Activated CD4-positive, alpha-beta T cell treated with anti-CD3 and anti-CD28 coated beads, Interleukin-2, amount 50 U/mL, for 16 hours (primary cell): ENCODE measurements at places on chromosomes 16 and 17.

GRCh38 chr17:7478276-7479212 is 887 bp downstream of the ZBTB4 start:
- DNase-seq, result peak; percentile 56

- DNase-seq, result no peak
These were observed 36.7 kb downstream of the TNFRSF13B start for GRCh38 chr17:16935241-16935663.

DNA sequence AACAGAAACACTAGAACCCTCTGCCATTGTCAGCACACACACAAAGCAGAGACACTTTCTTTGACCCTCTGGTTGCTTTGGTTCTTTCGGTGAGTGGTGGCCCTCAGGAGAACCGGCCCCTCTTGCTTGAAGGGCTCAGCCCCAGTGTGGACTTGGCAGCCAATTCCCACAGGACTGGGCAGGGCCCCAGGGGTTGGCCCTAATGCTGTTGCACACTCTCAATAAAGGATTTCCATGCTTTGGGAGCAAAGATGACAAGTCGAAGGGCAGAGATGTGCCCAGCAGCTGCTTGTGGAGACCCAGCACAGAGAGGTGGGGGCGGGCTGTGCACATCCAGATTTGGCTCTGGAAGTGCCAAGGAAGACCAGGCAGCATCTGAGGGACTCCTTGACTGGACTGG is 149.0 kb downstream of the NTN1 start:
- DNase-seq, result no peak

DNA sequence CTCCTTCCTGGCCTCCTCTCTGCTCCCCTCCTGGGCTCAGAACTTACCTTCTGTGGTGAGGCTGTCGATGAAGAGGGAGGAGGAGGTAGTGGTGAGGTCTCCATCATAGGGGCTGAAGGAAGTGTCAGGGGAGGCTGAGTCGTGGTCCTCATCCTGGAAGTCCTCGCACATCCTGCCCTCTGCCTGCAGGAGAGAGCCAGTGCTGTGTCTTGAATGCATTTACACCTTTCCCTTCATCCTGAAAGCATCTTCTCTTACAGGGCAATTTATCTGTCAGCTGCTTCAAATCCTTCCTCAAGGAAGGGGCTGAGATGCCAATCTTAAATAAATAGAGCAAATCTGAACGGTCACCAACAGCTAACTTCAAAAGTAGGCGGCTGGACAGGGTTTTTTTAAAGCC is 73.6 kb downstream of the PLXDC1 start:
- no peak for DNase-seq

GRCh38 chr17:22265807-22266206 is 573.5 kb downstream of the KCNJ18 start:
- DNase-seq, result no peak

GRCh38 chr17:75769536-75769935 is 4.5 kb upstream of the GALK1 start:
- DNase-seq, result no peak

DNA sequence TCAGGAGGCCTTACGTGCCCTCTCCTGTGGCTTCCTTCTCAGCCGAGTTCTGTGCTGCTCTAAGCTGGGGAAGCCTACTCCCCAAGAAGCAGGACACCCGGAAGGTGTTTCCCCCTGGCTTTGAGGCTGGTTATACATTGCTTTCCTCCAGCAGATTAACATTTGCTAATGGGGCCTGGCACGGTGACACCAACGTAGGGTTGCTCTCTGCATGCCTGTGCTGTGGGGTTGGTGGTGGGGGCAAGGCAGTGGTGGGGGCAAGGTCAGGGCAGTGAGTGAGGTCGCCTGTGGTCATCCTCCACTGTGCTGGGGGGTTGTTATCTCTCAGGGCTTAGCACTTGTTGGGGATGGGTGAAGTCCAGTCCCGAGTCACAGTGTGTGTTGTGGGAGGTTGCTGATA is 4.2 kb downstream of the USP6 start:
- DNase-seq, result no peak

DNA sequence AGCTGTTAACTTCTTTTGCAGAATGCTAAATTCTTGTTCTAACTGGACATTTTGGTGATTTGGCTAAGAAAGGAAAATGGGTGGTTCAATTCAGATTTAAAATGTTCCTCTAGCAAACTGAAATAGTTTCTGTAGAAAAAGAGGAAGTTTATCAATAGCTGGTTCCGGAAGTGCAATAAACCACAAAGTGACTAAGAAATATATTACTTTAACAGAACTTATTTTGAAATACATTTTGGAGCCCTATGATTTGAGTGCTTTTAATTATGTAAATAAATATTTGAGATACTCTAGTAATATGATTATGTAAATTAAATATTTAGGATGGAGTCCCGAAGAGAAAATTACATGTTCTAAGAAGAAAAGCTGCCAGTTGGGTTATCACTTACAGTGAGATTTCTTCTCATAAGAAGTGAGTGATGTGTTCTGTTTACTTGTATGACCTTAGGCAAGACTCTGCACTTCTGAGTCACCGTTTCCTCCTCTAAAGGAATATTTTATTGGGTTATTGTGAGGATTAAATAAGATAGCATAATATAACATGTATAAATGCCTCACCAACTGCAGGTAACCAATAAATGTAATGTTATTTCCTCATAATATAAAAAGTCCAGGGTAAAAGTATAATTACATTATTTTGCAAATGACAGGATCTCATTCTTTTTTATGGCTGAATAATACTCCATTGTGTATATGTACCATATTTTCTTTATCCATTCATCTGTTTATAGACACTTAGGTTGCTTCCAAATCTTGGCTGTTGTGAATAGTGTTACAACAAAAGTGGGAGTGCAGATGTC is at the start of gene EVI2B:
TSS of gene EVI2B (minus strand) at position 73 of the 800 bp plus-strand sequence. CDS start 8,445 bp downstream, outside the sequence.
- peak; percentile 73 for DNase-seq

DNA sequence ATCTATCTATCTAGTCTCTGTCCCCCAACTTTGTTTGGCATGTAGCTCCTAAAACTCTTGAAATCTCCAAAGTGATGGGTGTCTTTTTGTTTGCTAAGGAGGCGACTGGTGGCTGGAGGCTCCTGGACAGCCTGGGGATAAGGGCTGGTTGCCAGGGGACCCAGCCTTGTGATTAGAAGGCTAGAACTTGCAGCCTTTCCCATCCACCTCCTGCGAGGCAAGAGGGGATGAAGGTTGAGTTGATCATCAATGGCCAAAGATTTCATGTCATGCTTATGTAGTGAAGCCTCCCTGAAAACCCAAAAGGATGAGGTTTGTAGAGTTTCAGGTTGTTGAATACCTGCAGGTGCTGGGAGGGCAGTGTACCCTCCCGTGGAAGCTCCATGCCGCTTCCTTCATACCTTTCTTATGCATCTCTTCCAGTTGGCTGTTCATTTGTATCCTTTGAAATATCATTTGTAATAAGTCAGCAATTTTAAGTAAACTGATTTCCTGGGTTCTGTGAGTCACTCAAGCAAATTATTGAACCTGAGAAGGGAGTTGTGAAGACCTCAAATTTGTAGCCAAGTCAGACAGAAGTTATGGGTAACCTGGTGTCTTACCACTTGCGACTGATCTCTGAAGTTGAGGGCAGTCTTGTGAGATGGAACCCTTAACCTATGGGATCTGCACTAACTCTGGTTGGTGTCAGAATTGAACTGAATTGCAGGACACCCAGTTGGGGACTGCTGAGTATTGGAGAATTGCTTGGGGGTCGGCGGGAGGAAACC is 202.4 kb downstream of the SEC14L1 start:
- DNase-seq, result peak; percentile 63

DNA sequence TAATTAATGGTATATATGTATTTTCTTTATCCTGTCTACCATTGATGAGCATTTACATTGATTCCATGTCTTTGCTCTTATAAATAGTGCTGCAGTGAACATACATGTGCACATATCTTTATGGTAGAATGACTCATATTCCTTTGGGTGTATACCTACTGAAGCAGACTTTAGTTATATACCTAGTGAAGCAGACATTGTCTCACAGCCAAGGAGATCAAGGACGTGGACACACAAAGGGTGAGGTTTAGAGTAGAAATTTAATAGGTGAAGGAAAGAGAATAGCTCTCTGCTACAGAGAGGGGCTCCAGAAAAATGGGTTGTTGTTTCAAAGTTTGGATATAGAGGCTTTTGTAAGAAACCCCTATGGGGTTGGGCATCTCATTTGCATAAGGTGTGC is 700.3 kb downstream of the CDH11 start:
- DNase-seq, result no peak

GRCh38 chr16:1098266-1098991 is 2.4 kb upstream of the C1QTNF8 start:
- no peak for DNase-seq

- DNase-seq, result no peak
These were observed 8.3 kb downstream of the TSC2 start for GRCh38 chr16:2056077-2056476.

DNA sequence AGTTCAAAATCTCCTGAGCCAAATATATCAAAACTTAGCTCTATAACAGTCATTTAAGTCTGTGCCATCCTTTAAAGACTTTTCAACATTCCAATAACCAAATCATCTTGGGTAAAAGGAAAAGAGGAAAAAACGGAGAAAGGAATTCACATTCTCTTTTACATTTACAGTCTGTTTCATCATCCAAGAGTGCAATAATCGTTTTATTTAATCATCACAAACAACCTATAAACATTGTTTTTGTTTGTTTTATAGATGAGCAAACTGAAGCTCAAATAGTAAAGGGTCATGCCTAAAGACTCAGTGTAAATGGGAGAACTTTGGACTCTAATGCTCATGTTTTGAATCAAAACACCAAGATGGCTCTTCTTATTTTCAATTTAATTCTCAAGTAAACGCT is 252.3 kb downstream of the TOX3 start:
- DNase-seq, result no peak

GRCh38 chr16:5065326-5065725 is 430 bp downstream of the C16orf89 start:
- no peak for DNase-seq

DNA sequence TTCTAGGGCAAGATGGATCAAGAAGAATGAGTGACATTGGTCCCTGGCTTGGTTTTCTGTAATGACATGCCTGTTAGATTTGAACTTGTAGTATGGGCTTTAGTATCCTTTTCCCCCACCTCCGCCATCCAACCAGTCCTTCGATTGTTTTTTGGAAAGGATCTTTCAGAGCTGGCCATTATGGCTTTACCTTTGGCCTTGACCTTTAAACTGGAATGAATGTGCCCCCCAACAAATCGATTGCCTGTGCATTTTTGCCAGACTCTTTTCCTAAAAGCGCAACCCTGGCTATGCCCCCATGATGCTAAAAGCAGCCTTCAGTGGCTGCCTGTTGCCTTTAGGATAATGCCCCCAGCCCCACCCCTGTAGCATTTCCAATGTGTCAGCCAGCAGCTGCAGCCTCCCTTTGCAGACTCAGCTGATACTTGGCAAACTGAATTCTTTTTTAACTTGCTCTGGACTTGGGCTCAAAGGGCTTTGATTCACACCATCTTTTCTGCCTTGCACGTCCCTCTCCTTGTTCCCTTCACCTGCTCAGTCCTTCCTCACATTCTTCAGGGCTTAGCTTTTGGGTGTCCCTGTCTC is 4.0 kb downstream of the GPRC5C start:
- DNase-seq, result no peak

DNA sequence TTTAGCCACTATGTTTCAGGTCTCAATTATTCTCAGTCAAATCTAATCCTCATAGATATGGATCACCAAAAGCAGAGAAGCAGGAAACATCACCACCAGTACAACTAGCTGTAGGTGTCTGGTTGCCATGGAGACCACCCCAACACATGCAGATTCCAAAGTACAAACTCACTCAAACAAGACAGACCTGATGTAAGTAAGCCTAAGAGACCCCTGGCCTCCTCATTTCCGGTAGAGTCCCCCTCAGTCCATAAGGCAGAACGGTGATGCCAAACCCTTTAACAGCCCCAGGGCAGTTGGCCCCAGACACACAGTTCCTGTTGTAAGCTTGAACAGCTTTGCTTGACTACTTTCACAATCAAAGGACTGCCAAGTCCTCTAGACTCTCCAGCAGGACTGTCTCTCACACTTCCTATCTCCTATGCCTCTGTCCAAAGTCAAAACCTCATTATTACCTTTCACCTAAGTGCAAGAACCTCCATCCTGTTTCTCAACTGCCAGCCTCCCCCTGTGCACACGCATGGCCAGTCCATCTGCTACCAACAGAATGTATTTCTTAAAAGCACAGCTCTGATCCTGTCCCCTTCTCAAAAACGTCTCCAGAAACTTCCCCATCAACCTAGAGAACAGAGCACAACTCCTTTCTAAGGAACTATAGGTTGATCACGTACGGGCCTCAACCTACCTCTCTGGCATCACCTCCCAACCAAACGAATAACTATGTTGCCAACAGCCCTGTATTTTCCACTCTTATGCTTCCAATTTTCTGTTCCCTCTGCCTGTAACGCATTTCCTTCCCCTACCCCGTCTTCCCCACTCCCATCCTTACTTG is 23.9 kb downstream of the SLC39A11 start:
- DNase-seq, result no peak

GRCh38 chr16:65185241-65185778 is 63.4 kb upstream of the CDH11 start:
- no peak for DNase-seq

DNA sequence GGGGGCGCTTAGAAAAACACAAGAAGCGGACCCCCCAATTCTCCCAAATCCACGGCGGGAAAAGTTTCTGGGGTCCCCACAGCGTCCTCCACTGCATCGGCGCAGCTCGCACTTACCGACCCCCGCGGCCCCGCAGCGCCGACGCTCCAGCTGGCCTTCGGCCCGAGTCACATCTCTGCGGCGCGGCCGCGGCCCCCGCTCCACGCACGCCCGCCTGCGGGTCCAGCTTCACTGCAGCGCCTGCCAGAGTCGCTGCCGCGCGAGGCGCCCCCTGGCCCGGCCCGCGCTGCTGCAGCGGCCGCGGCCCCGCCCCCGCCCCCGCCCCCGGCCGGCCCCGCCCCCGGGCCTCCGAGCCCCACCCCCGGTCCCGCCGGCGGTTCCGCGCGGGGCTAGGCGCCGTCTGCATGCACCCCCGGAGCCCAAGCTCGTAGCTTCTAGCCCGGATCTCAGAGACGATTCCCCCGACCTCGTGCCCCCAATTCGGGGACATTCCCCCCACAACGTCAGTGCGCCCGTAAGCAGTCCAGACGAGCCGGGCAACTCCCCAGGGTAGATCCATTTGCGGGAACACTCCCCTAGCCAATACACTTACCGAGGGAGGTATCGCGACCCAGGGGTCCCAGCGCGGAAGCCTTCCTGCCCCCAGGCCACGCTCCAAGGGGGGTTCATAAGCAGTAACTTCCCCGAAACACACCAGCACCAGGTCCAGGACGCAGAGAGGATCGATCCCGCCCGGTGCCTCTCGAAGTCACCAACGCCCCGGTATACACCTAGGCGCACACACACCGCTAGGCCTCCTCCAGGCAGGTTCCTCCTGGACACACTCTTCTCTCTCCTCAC is at the start of gene GPRC5B:
TSS of gene GPRC5B (minus strand) at position 238 of the 840 bp plus-strand sequence. CDS start 12,003 bp downstream, outside the sequence.
- DNase-seq, result peak; percentile 8

- no peak for DNase-seq
These were observed 36.0 kb upstream of the SLC39A11 start for GRCh38 chr17:73128496-73128895.

GRCh38 chr17:77590951-77591735 is 367.4 kb upstream of the TNRC6C start:
- no peak for DNase-seq

DNA sequence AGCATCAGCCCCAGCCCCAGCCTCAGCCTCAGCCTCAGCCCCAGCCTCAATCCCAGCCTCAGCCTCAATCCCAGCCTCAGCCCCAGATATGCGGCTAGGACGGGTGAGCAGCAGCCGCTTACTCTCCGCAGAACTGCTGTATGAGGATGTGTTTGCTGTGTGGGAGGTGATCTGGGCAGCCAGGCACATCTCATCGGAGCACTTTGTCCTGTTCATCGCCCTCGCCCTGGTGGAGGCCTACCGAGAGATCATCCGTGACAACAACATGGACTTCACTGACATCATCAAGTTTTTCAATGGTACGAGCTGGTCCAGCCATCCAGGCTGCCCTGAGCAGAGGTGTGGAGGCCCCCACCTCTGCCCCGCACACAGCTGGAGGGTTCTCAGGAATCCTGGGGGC is 22.0 kb downstream of the MNT start:
- no peak for DNase-seq
